ENCODE measurements at places on chromosomes 7 and 10.

GRCh38 chr10:7261351-7261750 is 149.5 kb downstream of the SFMBT2 start:
- DNase-seq: no peak

- DNase-seq: no peak
These were observed 1.0 kb downstream of the PFKP start for GRCh38 chr10:3068201-3068967.

GRCh38 chr10:51691135-51691534 is 8.3 kb downstream of the CSTF2T start:
- no peak for DNase-seq

- no peak for DNase-seq
These were observed 118.8 kb downstream of the CUX1 start for GRCh38 chr7:101936223-101936610.

DNA sequence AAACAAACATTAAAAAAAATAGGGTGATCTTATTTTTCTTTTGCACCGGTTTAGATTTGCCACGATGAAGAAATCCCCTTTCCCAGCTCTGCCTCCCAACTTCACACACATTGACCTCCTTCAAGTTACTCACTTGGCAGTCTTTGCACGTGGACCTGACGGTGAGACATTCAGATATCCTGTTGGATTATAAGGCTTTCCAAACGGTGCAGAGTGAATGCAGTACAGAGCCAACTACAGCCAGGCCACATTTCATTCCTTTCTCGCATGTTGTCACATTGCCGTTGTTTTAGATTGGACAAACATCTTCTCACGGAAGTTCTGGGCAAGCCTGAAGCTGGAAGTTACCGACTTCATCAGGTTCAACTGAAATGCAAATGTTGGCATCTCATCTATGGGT is 159.2 kb downstream of the HDAC9 start:
- DNase-seq: no peak

GRCh38 chr10:113036619-113037018 is 86.6 kb downstream of the TCF7L2 start:
- no peak for DNase-seq

DNA sequence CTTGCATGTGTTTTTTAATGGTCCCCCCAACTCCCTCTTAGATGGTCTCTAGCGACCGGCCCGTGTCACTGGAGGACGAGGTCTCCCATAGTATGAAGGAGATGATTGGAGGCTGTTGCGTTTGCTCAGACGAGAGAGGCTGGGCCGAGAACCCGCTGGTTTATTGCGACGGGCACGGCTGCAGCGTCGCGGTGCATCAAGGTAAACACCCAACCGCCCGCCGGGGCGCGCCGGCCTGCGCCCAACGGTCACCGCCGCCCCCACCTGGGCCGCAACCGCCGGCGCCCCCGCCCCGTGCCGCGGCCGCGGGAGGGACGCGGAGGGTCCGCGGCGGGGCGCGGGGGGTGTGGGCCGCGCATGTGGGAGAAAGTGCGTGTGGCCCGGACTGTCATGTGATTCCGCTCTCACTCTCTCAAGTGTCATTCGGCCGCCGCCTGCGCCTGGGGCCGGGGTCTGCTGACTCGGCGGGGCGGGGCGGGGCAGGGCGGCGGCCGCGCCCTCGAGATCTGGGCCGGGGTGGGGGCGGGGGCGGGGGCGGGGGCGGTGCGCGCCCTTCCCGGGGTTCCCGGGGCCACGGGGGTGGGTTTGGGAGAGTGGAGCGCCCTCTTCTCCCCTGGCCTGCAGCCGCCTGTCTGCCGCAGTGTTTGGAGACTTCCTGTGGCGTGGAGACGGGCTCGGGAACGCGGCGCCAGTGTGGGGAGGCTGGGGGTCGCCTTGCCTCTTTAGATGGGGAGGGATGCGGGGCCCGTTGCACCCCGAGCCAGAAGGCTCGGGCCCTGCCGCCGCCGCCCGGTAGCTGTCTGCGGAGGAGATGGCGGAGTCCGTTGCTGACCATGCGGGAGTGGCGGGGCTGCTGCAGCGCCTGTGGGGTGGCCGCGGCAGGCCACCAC is 817 bp downstream of the MLLT10 start:
- DNase-seq: no peak

Data from cerebellar nuclear complex (tissue), 1 donor.